ENCODE measurements at places on chromosomes 5 and 9.

DNA sequence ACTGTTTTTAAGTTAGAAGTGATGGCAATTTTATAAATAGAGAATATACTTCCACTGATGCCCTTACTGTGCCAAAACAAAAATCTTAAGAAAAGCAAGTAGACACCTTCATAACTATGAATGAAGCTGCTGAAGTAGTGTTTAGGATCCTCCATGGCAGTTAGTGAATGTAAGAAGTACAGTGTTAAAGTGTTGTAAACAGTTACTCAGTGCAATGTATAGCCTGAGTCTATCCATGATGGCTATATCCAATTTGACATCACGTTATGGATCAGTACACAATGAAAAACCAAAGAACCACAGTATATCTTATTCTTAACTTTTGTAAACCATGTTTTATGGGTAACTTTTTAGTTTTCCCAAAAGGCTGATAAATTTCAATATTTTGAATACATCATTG is 7.1 kb downstream of the CCNG1 start:
- no peak for DNase-seq

DNA sequence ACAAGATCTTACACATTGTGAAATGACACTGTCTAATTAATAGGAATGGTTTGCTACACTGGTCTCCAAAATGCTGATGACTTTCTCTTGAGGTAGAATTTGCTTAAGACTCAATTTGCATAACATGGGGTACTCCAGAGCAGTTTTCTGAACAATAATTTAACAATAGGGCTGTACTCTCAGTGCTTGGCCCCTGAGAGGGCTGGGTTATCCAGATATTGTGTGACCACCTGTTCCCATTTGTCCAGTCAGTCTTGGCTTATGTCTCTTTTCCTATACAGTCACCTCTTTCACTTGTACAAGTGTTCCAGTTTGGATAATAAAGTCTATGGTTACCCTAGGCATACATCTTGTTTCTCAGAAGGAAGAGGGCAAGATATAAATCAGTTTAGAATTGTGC is 17.9 kb downstream of the ZSWIM6 start:
- DNase-seq, result no peak

GRCh38 chr9:22097707-22098106 is 88.6 kb upstream of the CDKN2B start:
- no peak for DNase-seq

GRCh38 chr5:149340920-149341319 is 4.4 kb upstream of the GRPEL2 start:
- no peak for DNase-seq

GRCh38 chr9:135240222-135240621 is 152.8 kb downstream of the OLFM1 start:
- no peak for DNase-seq

GRCh38 chr5:108093186-108093585 is 288.7 kb downstream of the FBXL17 start:
- DNase-seq, result peak; percentile 4

All from germinal center (tissue), 1 donor.